ENCODE measurements at places on chromosomes 4 and X.

DNA sequence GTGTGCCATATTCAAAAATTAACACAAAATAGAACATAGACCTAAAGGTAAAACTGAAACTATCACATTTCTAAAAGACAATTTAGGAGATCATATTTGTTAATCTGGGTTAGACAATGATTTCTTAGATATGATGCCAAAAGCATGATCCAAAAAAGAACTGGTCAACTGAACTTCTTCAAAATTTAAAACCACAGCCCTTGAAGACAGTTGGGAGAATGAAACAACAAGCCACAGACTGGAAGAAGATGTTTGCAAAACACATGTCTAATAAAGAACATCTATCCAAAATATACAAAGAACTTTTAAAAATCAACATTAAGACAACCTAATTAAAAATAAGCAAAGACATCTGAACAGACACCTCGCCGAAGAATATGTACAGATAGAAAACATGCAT is 19.5 kb downstream of the COMMD8 start:
- DNase-seq: no peak

DNA sequence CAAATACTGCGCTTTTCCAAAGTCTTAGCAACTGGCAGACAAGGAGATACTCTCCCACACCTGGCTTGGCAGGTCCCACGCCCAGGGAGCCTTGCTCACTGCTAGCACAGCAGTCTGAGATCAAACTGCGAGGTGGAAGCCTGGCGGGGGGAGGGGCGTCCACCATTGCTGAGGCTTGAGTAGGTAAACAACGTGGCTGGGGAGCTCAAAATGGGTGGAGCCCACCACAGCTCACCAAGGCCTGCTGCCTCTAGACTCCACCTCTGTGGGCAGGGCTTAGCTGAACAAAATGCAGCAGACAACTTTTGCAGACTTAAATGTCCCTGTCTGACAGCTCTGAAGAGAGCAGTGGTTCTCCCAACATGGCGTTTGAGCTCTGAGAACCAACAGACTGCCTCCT is 23.0 kb upstream of the NFKB1 start:
- DNase-seq: no peak

DNA sequence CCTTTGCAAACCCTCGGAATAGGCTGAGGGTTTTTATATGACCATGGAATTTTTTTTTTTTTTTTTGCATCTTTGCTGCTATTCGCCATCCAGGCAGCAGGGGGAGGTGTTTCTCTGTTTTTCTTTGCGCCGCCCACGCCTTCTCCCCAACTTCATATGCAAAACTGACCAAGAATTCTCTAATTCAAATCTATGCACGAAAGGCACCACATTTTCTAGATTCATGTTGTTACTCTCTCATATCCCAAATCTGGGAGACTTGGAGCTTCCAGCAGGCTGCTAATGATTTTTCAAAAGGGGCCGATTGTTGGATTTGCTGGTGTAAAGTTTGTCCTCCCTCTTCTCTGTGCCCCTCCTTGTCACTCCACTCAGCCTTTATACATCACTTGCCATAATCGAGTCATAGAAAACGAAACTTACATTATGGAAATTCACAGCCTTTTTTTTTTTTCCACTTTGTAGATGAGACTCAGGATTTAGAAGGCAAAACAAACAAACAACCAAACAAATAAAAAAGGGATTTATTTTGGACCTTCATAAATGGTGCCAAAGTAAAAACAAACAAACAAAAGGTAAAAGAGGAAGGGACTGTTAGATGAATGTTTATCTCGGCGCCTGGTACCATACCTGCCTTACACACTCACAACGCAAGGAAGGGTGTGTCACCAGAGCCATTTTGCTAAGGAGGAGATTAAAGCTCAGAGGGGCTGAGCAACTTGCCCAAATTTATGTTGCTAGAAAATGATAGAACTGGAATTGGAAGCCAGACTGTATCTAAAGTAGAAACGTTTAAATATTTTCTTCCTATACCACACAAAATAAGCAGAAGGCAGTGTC is 29.3 kb upstream of the BOD1L1 start:
- DNase-seq: peak; percentile 49

GRCh38 chrX:72126539-72127140 is 5.1 kb downstream of the RTL5 start:
- DNase-seq: peak; percentile 57

- no peak for DNase-seq
Observed at GRCh38 chr4:146123231-146123630, 52.3 kb upstream of the LSM6 start.

GRCh38 chrX:7828594-7828993 is 14.4 kb upstream of the VCX start:
- no peak for DNase-seq

- no peak for DNase-seq
Observed at GRCh38 chrX:112636951-112637581, 42.7 kb downstream of the LHFPL1 start.

DNA sequence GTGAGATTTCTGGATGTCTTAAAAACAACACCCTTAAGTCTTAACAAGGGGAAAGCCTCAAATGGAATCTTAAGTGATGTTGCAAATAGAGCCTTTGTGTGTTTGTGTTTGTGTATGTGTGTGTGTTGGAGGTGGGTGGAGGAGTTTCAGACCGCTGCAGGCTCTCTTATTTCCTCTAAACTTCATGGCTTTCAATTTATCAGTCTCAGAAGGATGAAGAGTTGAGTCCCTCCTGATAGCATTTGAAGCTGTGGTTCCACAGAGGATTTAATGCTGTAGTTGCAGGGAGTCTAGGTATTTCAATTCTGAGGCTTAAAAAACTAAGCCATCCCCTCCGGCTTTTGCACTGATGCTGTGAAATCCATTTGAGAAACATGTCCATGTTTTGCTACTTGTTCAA is 4.3 kb upstream of the AGA start:
- no peak for DNase-seq

DNA sequence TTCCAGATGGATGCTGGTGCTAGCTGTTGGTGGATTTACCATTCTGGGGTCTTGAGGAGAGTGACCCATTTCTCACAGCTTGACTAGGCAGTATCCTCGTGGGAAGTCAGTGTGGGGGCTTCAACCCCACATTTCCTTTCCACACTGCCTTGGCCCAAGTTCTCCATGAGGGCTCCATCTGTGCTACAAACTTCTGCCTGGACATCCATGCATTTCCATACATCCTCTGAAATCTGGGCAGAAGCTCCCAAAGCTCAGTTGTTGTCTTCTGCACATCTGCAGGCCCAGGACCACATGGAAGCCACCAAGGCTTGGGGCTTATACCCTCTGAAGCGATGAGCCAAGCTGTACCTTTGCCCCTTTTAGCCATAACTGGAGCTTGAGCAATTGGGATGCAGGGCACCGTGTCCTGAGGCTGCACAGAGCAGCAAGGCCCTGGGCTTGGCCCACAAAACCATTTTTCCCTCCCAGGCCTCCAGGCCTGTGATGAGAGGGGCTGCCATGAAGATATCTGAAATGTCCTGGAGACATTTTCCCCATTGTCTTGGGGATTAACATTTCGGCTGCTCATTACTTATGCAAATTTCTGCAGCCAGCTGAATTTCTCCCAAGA is 248.7 kb upstream of the ANKRD50 start:
- no peak for DNase-seq

DNA sequence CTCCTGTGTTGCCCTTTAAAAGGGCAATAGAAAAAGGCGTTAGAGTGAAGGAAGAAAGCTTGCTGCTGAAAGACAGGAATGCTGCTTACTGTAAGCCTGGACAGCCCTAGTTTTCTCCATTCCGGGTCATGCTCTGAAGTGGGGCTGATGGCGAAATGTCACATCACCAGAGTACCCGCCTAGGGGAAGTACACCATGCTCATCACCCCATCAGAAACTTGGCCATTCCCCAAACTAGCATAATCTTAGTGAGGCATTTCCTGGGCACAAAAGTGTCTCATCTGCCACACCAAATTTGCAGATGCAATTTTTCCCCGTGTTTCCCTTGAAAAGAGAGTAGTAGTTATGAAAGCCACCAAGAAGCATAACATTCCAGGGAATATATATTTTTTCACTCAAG is 47.8 kb upstream of the CAMK2D start:
- no peak for DNase-seq

- peak; percentile 77 for DNase-seq
Observed at GRCh38 chr4:89469930-89470375, 162.4 kb upstream of the GPRIN3 start.

DNA sequence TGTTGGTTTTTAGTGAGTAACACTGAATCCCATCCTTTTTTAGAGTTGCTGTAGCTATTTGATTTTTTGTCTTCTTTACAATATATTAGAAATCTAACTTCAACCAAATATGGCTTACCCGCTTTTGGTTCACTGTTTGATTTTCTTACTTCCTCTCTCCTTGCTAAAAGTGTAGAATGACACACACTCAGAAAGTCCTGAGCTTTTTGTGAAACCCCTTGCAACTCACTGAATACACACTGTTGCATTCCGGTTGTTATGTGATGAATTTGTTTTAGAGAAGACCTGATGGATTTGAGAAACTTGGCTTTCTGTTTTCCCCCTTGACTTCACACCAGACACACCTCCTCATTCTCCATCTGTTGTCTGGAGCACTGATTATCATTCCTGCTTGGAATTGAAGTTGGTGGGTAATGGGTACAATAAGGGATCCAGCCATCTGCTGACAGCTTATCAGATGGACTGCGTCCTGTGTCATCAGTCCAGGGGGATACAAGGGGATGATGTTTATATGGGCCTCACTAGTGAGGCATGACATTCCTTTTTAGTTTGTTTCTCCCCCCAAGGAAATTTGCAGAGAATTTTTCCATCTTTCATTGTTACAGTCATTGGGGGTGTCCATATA is 5.2 kb downstream of the TMEM164 start:
- DNase-seq: no peak

GRCh38 chr4:139315221-139315675 is 13.0 kb upstream of the NDUFC1 start:
- no peak for DNase-seq

DNA sequence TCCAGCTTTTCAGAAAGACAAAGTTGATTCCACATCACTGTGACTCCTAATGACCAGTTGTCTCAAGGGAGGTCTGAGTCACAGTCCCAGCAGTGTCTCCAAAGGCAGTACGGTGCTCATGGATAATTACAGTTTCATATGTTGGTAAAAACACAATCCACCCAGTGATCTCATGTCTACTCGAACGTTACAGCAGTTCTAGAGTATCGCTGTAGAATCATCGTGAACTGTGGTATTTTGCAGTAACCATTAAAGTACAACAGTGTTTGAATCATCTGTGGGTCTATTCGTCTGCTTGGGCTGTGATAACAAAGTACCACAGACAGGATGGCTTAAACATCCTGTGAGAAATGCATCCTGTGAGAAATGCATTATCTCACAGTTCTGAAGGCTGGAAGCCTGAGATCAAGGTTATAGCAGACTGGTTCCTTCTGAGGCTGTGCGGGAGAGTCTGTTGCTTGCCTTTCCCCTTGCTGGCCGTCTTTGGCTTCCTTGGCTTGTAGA is 121.1 kb upstream of the SORBS2 start:
- DNase-seq: no peak

DNA sequence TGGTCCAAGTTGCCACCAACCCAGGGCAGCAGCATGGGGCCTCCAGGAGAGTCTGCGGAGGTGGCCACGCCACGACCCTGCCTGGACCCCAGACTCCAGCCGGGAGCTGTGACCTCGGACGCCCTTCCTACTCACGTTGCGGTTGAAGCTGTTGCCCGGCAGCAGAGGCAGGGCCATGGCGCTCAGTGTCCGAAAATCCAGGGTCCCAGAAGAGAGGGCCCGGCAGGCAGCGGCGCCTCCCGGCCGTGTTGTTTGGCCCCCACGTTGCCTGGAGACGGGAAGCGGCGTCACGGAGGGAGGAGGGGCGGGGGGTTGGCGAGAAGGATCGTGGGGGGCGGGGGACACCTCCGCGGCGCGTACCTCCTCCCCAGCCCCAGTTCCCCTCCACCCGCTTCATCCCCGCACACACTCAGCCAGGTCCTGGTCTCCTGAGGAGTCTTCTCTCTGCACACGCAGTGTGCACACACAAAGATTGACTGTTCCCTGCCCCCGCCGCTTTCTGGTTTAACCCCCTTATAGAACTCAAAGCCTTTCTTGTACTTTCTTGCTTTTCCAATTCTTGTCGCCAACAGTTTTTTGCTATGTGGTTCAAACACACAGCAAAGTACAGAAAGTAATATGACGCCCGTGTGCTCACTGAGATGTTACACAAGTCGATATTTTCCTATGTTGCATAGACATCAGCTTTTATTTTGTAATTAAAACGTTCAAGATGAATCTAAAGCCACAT is at the start of gene EFHC2:
EFHC2 (minus strand) TSS at position 261 of the 730 bp plus-strand sequence; CDS start at position 177, 84 bp downstream.
- DNase-seq: no peak

- no peak for DNase-seq
Observed at GRCh38 chr4:123659730-123660129, 263.1 kb downstream of the SPRY1 start.

- no peak for DNase-seq
Observed at GRCh38 chr4:176320976-176321361, 1.2 kb downstream of the SPCS3 start.

- no peak for DNase-seq
Observed at GRCh38 chr4:78581618-78582017, 30.0 kb downstream of the ANXA3 start.

GRCh38 chr4:88962396-88962795 is 94.6 kb downstream of the FAM13A start:
- DNase-seq: no peak

GRCh38 chrX:99301990-99302389 is 1108.1 kb downstream of the PCDH19 start:
- DNase-seq: no peak

GRCh38 chr4:79651456-79651855 is 243.4 kb upstream of the GK2 start:
- DNase-seq: no peak

DNA sequence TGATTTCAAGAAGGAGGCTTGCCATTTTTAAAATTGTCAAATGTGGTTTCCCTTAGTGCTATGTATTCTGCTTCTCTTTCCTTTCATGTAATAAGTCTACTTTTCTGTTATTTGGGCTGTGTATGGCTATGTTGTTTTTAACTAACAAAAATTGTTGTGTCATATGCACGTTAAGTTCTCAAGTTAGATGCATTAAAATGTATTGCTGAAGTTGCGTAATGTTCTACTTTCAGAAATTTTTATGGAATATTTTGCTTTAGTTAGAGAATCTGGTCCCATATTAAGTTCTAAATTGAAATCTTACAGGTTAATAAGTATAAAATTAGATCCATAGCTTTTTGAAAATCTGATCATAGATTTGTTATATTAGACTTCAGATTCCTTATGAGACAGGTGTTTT is 133.2 kb downstream of the TLL1 start:
- no peak for DNase-seq

DNA sequence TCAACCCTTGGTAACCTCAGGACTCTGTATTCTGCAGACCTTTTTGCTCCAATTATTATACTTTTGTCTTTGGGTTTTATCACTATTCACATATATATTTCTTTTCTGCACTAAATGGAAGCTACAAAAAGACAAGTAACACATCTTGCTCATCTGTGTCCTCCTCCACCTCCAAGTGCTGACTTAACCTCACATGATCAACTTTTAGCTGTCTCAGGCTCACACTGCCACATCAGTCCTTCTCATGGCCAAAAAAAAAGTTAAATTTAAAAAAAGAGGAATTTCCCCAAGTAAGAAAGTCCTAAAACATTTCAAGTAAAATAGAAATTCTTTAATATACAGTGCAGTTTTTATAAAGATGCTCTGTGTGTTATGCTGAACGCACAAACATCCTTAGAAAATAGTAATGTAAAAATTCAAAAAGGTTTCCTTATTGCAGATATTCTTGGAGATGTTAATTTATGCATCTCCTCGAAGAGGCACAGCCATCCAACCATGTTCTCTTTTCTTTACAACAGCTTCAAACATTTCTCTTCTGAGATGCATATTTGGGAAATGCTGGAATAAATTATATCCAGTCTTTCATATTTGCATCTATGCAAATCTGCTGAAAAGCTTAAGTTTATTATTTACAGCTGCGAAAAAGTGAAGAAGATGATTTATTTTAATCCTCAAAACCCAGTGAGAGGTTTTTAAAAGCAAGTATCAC is 37.6 kb downstream of the ARAP2 start:
- no peak for DNase-seq

All from AG04450 (cell line).